Vein endothelial cell (primary cell): ENCODE measurements at places on chromosomes 4 and X. TPM values are rescaled to one million over a fixed set of nuclear protein-coding genes. Genes with fewer than 3 reads are reported as not detected.

Gene CENPE
- 12.7 and 26.0 TPM in 2 replicates for total RNA-seq

Gene GYPB
- not detected in 2 replicates for total RNA-seq

Gene SYN1
- total RNA-seq: not detected in 2 replicates

Gene PRDM8
- 0.65 and 0.76 TPM in 2 replicates for total RNA-seq

Gene ADGRG4
- total RNA-seq: under 0.01 TPM in 1 of 2 replicates, not detected in the other

Gene ALB
- not detected in 2 replicates for total RNA-seq

Gene SMC1A
- 20.3 and 30.4 TPM in 2 replicates for total RNA-seq

Gene DUSP9
- total RNA-seq: 0.19 and 0.33 TPM in 2 replicates

Gene IKBKG
- 25.7 and 26.8 TPM in 2 replicates for total RNA-seq

Gene CORIN
- 0.33 TPM in 1 of 2 replicates, not detected in the other for total RNA-seq

Gene IL13RA2
- total RNA-seq: 0.19 and 26.8 TPM in 2 replicates

Gene WAS
- 0.33 TPM in 1 of 2 replicates, not detected in the other for total RNA-seq

Gene ASMTL
- 23.6 and 33.6 TPM in 2 replicates for total RNA-seq

Gene F11
- total RNA-seq: not detected in 2 replicates

Gene HPSE
- 3.3 and 6.7 TPM in 2 replicates for total RNA-seq
